ENCODE measurements at places on chromosomes 7 and 10.

- DNase-seq = no peak
Observed at GRCh38 chr7:107957436-107957835, 45.5 kb downstream of the LAMB1 start.

DNA sequence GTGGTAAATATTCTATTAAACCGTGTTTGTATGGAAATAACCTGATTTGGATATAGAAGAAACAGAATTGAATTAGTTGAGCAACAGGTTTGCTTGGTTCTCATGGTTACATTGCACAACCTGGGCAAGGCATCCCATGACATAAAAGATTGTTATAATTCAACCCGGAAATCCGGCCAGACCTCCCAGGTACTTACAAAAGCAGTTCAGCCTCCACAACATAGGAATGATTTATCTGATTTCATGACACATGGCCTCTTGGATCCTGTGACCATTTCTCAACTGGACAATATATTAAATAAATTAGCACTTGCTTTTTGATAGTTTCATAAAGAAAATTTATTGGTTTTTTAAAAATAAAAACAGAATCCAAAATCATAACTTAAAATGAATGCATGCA, 55.1 kb upstream of the PTPN12 start:
- no peak for DNase-seq

DNA sequence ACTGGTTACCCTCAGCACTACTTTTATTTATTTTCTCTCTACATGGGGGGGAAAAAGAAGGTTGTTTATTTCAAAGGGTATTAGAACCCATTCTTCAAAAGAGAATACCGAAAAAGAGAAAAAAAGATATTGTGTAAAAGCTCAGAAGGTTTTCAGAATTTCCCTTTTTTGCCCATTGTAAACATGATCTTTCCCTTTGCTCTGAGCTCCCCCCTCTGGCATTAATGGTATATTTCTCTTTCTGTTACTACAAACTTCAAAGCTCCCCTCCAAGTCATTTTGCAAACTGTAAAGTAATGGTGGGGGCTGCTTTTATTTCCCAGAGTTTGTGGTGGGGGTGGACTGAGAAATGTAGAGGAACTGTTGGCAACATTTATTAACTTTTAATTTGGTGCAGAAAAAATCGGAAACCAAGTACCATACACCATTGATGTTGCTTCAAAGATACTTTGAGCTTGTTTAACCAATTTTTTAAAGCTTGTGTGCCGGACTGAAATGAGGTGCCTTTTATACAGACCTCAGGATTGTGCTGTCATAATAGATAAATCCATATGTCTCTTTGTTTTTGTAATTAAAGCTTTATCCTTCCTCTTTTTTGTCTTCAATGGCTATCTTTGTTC, 181.5 kb downstream of the EXOC4 start:
- DNase-seq = peak; percentile 13

DNA sequence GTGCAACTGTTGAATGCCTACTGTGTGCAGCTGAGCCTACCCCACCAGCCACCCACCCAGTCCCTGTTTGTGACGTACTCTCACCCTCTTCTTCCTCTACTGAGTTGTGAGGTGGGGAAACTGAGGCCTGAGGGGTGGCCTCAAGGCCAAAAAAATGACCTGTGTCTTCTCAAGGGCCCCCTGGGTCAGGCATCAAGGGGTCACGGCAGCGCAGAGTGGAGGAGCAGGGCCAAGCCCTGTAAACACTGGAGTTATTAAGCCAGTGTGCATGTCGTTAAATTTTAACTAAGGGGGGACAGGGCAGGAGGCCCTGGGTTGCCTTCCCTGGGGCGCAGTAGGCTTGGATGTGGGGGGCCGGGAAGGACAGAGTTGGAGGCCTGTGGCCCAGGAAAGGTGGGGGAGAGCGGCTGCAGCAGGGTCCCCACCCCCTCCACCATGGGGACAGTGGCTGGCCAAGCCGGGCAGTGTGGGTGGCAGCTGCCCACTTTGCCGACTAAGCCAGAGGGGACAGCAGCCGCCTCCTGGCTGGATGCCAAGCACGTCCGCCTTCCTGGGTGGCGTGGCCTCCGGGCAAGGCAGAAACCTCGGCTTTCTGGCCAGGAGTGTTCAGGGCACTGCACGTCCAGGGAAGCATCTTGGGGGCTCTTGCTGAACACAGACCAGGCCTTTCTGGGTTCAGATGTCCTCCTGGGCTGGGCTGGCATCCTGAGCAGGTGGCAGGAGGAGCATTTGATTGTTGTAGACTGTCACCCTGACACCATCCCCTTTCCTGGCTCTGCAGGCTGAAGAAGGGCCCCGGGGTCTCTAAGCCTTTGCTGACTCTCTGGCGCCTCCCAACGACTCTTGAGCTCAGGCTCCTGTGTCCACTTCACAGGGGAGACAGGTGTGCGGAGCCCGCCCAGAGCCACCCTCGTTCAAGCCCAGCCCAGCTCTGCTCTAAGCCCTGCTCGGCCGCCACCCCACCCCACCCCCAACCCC, 1.9 kb downstream of the SLC29A4 start:
- no peak for DNase-seq

GRCh38 chr7:18780938-18781337, 285.4 kb downstream of the HDAC9 start:
- no peak for DNase-seq

Measured in putamen (tissue), 1 donor.